K562 (cell line): ENCODE measurements at places on chromosomes 13 and 19. TPM values are rescaled to one million over a fixed set of nuclear protein-coding genes. Genes with fewer than 3 reads are reported as not detected.

The RAP2A gene
- total RNA-seq, result 9.3 and 11.7 TPM in 2 replicates

The ZNF226 gene
- total RNA-seq, result 8.2 and 8.5 TPM in 2 replicates

The SIGLEC5 gene
- total RNA-seq, result not detected in 2 replicates

The NOVA2 gene
- not detected in 2 replicates for total RNA-seq

The MCEMP1 gene
- total RNA-seq, result 0.51 and 0.63 TPM in 2 replicates

The ADGRE1 gene
- total RNA-seq, result 0.07 and 0.49 TPM in 2 replicates

The KCTD12 gene
- 0.74 and 0.93 TPM in 2 replicates for total RNA-seq

The DCT gene
- 0.34 and 0.66 TPM in 2 replicates for total RNA-seq

The SHD gene
- 0.38 and 0.62 TPM in 2 replicates for total RNA-seq

The PEAK3 gene
- 0.13 and 0.40 TPM in 2 replicates for total RNA-seq

The C5AR2 gene
- 0.51 and 0.63 TPM in 2 replicates for total RNA-seq

The TEAD2 gene
- 19.5 and 20.7 TPM in 2 replicates for total RNA-seq
